ENCODE measurements at places on chromosomes 16 and 17.

DNA sequence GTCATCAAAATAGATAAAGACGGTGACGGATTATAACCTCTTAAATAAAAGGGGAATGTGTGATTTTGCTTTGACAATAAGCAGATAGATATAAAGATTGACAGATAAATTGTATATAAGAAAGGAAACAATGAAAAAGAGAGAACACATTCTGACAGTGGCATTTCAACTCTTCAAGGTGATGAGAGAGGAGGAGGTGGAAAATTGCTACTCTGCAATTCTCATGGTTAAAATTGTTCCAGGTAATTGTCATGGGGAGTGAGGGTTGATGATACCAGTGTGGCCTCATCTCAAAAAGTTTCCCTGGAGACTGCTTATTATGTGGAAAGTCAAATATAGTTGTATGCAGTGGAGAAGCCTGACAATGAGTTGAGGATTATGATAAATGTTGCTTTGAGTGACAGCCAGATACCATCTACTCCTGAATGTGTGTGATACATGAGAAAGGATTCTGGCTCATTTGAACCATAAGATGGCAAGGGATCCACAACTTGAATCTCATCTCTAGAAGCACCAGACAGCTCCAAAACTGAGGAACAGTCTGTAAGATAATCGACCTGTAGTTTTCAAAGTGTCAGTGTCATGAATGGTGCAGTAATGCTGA, 1290.6 kb upstream of the CDH8 start:
- DNase-seq: no peak

GRCh38 chr16:13436641-13437412, 483.1 kb upstream of the ERCC4 start:
- DNase-seq: no peak

DNA sequence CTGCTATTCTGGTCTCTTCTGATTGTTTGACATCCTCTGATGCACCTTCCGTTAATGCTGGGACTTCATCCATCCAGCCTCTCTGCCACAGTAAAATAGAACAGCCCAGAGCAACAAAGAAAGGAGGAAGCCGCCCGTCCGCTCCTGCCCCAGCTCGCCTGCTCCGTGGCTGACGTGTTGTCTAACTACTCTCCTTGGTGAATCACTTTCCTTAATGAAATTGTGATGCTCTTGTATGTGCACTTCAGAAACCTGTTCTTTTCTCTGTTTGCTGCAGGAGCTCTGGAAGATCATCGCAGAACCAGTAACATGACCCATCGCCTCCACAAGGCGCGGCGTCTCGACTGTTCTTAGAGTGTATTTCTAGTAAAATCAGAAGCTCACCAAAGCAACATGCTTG, 24.3 kb downstream of the METTL22 start:
- DNase-seq: no peak

DNA sequence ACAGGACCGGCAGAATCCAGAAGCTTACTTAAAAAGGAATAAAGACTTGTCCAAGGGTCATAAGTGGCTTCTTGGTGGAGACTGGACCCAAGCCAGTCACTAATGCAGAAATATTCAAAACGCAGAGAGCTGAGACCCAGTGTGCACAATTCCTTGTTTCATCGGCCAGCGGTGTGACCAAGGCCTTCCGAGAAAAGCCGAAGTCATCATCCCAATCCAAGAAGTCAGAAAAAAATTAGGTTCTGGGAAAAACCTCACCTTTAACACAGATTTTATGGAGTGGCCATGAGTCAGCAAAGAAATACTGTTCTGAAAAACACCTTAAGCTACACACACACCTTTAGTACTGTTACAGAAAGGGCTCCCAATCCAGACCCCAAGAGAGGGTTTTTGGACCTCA, 1.0 kb upstream of the GCSH start:
- no peak for DNase-seq

- no peak for DNase-seq
Observed at GRCh38 chr17:43784628-43785101, 4.4 kb downstream of the CFAP97D1 start.

DNA sequence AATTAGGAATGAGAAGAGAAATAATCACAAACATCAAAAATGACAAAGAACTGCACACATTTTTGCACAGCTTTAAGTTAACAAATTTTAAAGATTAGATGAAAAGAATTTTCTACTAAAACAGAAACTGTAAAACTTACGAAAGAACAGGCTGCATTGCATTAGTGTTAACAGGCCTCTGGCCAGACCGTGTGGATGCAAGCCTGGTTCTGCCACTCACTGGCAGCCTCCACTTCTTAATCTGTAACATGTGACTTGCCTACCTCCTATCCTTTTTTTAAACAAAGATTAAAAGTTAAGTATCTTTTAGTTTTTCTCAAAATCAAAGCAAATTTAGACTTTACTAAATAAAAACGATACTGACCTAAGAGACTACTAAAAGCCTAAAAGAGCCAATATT, 37.5 kb downstream of the CREBBP start:
- no peak for DNase-seq

- no peak for DNase-seq
Observed at GRCh38 chr16:11367483-11367906, 22.2 kb downstream of the RMI2 start.

- DNase-seq: no peak
Observed at GRCh38 chr17:79809530-79810129, 12.8 kb upstream of the CBX8 start.

DNA sequence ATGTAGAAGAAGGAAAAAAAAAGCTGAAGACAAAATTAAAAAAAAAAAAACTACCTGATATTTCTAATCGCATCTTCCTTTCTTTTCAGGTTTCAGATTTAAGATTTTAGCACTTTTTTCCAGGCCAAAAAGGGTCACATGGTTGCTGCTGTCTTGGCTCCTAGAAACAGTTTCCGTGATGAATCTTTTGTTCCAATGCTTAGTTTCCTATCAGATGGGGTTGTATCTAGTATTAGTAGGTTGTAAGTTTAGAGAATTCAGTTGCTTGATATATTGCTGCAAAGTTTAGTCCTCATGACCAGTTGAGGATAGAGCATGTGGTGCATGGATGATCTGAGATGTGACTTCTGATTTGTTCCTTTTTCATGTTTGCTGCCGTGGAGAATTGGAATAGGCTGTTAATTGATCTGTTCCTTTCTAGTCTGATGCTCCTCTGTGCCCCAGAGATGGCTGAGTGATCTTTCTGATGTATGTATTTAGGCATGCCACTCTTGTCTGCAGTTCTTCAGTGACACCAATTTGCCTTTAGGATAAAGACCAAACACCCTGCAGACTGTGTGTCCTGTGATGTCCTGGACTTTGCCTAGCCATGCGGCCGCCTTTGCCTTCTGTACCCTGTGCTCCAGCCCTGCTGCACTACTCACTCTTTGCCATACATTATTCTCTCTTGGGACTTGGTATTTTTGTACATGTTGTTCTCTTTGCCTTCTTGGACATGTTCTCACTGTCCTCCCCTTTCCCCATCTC, 94.0 kb downstream of the MRTFB start:
- DNase-seq: no peak

DNA sequence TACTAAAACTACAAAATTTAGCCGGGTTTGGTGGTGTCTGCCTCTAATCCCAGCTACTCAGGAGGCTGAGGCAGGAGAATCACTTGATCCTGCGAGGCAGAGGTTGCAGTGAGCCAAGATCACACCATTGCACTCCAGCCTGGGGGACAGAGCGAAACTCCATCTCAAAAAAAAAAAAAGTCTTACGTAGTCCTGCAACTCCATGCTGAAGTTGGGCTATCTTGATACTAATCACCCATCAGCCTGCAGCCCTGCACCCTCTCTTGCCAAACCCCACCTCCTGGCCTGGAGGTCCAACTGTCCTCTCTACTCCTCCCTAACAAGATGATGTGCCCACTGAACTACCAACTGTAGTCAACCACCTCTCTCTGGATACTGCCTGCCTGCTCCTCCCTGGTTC, 4.8 kb downstream of the TMEM170A start:
- no peak for DNase-seq

DNA sequence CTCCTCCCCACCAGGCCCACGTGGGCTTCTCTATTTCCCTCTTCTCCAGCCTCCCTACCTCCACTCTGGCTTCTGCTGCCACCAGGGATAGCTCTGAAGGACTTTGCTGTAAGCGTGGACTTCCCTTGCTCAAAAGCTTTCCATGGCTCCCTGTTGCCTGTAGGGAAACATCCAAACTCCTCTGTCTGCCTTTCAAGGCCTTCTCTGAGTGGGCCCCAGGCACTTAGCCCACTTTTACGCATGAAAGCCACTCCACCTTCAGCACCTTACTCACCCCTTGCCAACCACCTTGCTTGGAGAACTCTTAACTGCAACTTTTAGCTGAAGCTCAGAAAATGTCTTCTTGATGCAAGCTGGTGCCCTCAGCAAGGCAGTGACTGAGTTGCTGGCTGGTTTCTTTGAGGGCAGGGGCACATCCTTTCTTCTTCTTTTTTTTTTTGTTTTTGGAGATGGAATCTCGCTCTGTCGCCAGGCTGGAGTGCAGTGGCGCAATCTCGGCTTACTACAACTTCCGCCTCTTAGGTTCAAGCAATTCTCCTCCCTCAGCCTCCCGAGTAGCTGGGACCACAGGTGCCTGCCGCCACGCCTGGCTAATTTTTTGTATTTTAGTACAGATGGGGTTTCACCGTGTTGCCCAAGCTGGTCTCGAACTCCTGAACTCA, 52.0 kb upstream of the DLX4 start:
- no peak for DNase-seq
